ENCODE measurements at places on chromosomes 7 and 10. TPM values are rescaled to one million over a fixed set of nuclear protein-coding genes. Genes with fewer than 3 reads are reported as not detected.

DNA sequence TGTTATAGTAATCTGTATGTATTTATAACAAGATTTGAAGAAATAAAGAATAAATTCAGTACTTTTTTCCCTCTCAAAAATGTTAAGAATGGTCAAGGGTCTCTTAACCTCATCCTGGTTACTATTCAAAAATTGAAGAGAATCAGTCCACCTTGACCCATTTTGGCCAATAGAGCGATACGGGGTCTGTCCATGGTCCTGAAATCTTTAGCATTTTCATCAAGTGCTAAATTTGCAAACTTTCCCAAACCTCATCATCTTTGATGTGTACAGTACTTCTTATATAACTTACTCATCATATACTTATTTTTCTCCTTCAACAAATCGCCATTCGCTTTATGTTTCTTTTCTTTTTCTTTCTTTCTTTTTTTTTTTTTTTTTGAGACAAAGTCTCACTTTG is 23.6 kb downstream of the TMEM178B start:
- no peak for DNase-seq

- no peak for DNase-seq
Observed at GRCh38 chr7:52261057-52261456, 774.4 kb upstream of the POM121L12 start.

Gene WNT2
- total RNA-seq, result not detected

GRCh38 chr7:7122033-7122478 is 60.3 kb upstream of the C1GALT1 start:
- DNase-seq, result no peak

GRCh38 chr10:55329796-55330195 is 528.8 kb upstream of the PCDH15 start:
- no peak for DNase-seq

GRCh38 chr10:92284112-92284704 is 6.7 kb downstream of the CPEB3 start:
- DNase-seq, result no peak

- no peak for DNase-seq
Observed at GRCh38 chr7:15546272-15546792, 15.5 kb downstream of the AGMO start.

- no peak for DNase-seq
Observed at GRCh38 chr10:52769966-52770365, 2.6 kb downstream of the MBL2 start.

Gene TMEM236
- 0.51 TPM for total RNA-seq

- DNase-seq, result no peak
Observed at GRCh38 chr10:48207853-48208252, 66.6 kb downstream of the FRMPD2 start.

- DNase-seq, result no peak
Observed at GRCh38 chr10:29039091-29039490, 249.8 kb upstream of the LYZL1 start.

- no peak for DNase-seq
Observed at GRCh38 chr7:96861-97260, 95.5 kb upstream of the FAM20C start.

Gene SPAG6
- total RNA-seq, result not detected

Gene TAS2R5
- total RNA-seq, result 0.27 TPM

Gene DENND2A
- 15.0 TPM for total RNA-seq

Gene HMX3
- not detected for total RNA-seq

- peak; percentile 53 for DNase-seq
Observed at GRCh38 chr7:1290026-1290678, 57.5 kb downstream of the UNCX start.

DNA sequence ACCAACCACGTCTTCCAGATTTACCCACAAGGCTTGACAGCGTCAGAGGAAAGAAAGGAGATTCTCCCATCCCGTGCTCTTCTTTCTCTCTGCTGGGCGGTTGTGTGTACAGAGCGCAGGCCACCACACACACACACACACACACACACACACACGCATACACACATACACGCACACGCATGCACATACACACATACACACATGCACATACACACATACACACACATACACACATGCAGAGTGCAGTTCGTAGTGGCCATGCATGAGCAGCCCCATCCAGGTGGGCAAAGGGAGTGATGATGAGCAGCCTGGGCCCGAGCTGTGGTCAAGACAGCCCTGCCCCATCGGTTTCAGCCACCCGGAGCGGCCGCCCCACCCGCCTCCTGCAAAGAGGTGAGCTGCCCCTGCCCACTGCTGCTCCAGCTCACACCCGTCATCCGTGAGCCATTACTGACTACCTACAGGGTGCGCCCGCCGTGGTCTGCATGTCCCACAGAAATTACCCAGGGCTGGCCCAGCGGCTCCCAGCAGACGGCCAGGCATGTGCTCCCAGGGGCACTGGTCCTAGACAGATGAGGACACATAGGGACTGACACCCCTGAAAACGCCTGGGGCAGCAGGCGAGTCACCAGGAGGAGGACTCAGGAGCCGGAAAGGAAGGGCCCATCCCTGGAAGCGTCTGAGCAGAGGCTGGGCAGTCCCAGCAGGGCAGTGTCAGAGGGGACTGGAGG is 69.6 kb downstream of the ASB13 start:
- peak; percentile 48 for DNase-seq

GRCh38 chr7:23012908-23013714 is 819 bp downstream of the HYCC1 start:
- DNase-seq, result no peak

DNA sequence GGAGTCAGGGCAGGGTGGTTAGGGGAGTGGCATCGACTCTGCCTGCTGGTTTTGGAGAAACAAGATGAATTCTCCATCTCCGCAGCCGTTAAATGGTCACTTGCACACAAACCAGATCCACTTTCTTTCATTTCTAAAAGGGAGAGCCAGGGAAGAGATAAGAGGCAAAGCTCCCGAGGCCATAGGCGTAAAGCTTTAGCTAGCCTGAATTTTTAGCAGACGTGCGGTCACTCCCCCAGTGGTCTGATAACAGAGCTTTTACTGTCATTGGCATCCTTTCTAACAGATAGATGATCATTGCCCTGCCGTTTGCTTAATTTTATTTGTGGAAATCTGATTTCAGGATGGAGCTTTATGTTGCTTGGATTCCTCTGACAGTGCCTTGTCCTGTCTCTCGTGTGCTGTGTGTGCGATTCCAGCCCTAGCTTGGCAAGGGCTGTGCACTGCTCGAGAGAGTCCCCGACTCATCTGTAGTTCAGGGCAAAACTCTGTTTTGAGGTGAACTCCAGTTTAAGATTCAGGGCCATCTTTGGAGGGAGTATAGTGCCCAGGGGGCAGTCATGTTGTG is 62.5 kb downstream of the GATA3 start:
- DNase-seq, result no peak

GRCh38 chr7:96253441-96253840 is 68.5 kb downstream of the SLC25A13 start:
- DNase-seq, result no peak

Gene BICC1
- total RNA-seq, result 8.2 TPM

- no peak for DNase-seq
Observed at GRCh38 chr10:4686644-4686996, 139.4 kb upstream of the AKR1E2 start.

- no peak for DNase-seq
Observed at GRCh38 chr10:22229802-22230157, 12.0 kb upstream of the EBLN1 start.

- DNase-seq, result no peak
Observed at GRCh38 chr7:18671176-18671575, 175.6 kb downstream of the HDAC9 start.

DNA sequence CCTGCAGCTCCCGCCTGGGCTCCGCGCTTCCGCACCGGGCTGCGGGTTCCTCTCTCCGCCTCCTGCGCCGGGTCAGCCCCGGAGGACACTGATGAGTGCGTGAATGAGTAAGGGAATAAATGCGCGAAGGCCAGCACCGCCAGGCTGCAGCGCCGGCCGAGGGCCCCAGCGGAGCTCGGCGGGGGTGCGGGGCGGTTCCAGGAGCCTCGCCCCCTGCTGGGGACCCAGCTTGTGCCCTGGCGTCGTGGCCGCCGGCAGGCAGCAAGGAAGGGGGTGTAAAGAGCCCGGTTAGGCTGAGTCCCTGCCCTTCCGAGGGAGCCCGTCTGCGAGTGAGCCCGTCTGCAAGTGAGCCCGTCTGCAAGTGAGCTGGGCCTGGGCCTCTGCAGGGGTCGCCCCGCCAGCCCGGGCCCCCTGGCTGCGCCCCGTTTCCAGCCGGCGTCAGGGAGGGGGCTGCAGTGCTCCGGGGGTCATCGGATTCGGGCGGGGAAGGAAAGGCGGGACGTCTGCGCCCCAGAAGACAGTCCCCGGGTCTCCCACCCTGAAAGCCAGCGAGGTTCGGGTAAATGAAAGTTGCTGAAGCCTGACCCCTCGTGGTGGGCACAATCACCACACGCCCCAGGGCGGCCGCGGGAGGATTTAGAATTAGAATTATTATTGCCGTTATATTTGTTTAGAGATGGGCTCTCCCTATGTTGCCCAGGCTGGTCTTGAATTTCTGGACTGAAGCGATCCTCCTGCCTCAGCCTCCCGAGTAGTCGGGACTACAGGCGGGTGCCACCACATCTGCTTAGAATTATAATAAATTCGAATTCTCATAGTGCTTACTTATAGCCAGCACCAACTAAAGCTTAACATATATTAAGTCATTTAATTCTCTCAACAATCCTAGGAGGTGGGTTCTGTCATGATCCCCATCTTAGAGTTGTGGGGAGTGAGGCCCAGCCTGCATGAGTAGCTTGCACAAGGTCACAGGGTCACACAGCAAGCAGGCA is 8.6 kb upstream of the CRYGN start:
- DNase-seq, result no peak

DNA sequence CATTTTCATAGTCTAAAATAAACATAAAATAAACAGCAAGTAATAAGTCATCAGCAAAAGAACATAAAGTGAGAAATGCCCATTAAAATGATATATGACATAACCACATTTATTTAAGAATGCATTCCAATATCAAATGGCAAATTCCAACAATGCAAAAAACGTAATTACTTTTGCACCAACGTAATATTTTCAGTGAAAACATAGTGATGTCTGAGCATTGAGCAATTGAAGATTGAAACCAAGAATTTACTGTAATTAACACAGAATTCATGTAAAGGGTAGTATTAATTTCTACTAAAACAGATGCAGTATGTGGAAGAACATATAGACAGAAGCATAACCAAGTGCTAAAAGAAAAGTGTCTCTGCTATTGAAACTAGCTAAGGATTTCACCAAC is 123.0 kb upstream of the TNS3 start:
- DNase-seq, result no peak

GRCh38 chr10:72173619-72174296 is 42.1 kb upstream of the ANAPC16 start:
- DNase-seq, result no peak

DNA sequence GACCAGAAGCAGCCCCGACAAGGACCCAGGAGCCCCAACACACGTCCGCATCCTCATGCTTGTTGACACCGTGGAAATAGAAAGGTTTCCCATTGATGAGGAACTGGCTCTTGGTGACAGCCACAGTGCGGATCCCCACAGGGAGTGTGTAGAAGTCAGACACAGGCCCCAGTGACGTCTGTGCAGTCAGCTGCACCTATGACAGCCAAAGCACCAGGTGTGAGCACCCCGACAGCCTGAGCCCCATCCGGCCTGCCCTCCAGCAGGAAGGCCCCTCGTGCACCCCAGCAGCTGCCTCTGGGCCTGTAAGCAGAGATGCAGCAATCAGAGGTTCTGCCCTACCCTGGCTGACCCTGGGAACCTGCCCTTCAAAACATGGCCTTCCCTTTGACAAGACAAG is 7.1 kb downstream of the GUSB start:
- DNase-seq, result no peak

Gene TSPAN12
- 61.4 TPM for total RNA-seq

Gene TYW1
- 10.7 TPM for total RNA-seq

Gene CALN1
- not detected for total RNA-seq

DNA sequence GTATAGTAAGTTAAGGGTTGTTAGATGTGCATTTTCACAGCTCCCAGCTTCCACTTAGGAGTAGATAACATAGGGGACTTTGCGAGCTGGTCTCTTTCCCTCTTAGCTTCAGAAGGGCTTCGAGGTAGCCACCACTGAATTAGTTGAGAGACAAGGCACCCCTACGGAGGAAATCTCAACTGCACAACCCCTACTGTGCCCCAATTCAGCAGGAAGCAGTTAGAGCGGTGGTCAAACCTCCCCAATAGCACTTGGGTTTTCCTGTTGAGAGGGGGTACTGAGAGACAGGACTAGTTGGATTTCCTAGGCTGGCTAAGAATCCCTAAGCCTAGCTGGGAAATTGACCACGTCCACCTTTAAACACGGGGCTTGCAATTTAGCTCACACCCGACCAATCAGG is 1.1 kb upstream of the HERPUD2 start:
- no peak for DNase-seq

DNA sequence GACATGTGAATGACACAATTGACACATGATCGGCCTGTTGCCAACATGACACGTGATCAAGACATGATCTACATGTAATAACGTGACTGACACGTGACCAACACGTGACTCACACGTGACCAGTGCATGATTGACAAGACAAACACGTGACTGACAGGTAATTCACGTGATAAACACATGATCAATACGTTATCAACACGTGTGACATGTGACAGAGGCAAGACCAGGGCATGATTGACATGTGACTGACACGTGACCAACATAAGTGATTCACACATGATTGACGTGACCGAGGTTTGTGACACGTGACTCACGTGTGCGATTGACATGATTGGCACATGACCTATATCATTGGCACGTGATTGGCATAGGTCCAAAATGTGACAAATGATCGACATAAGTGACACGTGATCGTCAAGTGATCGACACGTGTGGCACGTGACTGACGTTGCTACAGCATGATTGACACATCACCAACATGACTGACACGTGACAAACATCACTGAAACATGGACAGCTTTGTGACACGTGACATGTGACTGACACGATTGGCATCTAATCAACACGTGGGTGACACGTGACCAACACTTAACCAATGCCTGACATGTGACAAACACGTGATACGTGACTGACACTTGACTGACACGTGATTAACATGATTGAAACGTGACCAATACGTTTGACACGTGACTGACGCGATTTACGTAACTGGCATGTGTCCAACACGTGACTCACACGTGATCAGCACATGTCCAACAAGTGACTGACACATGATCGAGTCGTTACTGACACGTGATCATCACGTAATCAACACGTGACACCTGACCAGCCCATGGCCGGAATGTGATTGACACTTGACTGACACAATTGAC is 23.0 kb downstream of the CRPPA start:
- no peak for DNase-seq

DNA sequence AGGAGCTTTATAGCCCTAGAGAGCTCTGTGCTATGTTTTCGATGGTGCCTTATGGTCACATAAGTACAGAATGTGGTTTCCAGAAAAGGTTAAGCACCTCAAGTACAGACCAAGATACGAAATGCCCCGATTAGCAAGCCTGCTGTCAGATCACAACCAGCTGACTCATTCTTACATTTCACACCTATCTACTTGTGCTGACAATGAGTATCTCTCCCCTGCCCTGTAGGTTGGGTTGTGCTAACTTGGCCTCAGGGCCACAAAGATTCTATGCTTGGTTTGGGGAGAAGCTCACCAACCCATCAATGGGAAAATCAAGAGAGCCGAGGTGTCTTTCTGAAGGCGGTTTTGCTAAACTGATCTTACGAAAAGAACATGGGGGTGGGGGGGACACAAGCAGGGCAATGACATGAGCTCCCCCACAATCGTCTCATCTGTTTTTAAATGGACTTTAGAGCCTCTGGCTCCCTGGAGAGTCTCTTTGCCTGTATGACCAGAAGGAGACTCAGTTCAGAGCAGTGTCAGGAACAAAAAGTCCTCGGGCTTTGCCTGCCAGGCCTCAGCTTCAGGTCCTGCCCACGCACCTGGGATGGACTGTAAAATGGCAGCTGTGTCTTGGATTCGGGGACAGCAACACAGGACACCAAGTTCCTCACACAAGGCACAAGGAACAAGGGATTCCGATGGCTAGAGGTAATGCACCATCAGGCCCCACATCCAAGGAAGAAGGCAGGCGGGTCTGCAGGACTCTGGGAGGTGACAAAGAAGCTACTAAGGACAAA is 55.1 kb downstream of the FAM53B start:
- no peak for DNase-seq

All from Right ventricle myocardium inferior (tissue), 1 donor.